ENCODE measurements at places on chromosomes 6 and 20.

DNA sequence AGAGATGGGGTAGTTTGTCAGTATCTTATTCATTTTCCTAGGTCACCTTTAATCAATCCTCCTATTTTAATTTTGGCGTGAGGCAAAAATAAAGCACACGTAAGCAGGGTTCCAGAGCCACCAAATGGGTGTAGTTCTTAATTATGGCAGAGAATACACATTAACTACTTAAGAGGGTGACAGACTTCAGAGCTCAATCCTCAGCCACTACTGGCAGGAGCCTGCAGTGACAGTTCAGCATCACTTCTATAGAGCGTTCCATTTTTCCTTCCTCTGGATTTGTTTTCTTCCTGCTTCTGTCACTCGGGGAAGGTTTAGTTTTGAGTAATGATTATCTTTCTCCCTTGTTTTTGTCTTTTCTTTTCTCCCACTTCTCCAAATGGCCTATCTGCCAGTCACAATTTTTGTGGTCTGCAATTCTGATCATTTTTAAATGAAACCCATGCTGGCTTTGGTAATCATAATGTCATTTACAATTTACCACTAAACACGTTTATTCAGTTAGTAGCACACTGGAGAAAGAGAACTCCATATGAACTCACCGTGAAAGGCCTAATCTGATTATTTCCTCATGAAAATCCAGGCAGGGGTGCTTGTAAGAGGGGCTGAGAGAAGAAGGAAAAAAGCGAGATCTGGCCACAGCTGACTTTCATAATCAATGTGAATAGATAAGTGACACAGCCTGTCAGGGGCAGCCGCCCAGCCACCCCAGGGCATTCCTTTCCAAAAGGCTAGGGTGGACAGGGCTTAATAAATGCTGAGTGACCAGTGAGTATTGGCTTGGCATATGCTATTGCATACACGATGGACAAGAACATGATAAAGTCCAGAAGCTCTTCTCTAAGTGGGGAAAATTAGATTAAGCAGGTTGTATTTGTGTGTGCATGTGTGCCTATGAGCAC, 412.1 kb downstream of the PKHD1 start:
- H3K27ac ChIP-seq = no peak overlapping the region
- H3K4me1 ChIP-seq = peaks cover 8% of the 10 kb centered on the region
- H3K27me3 ChIP-seq = no peaks in the 10 kb centered on the region
- H3K4me3 ChIP-seq = no peak overlapping the region
- no peaks in the 10 kb centered on the region for H3K36me3 ChIP-seq

DNA sequence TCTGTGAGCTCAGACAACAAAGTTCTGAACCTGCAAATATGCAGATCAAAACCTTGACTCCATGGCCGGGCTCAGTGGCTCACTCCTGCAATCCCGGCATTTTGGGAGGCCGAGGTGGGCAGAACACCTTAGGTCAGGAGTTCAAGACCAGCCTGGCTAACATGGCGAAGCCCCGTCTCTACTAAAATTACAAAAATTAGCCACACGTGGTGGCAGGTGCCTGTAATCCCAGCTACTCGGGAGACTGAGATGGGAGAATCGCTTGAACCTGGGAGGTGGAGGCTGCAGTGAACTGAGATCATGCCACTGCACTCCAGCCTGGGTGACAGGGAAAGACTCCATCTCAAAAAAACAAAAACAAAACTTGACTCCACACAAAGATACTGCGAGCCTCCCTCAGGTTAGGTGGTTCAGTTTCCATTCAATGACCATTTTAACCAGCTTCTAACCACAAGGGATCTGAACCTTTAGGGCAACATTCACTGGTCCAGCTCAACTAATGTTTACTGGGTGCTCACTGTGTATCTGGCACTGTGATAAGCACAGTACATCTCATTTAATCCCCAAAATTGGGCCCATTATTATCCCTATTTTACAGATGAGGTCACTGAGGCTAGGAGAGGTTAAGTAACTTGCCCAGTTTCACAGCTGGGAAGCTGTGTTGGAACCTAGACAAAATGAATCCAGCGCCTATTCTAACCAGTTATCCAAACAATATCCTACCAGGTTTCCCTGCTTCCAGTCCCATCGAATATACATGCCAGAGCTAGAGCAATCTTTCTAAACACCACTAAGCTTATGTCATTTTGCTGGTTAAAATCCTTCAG, 1.8 kb downstream of the SNRPB start:
- H3K4me3 ChIP-seq = no peak overlapping the region
- peaks cover 35% of the 10 kb centered on the region for H3K36me3 ChIP-seq
- H3K27me3 ChIP-seq = no peaks in the 10 kb centered on the region
- H3K4me1 ChIP-seq = peaks cover 4% of the 10 kb centered on the region
- no peak for DNase-seq

DNA sequence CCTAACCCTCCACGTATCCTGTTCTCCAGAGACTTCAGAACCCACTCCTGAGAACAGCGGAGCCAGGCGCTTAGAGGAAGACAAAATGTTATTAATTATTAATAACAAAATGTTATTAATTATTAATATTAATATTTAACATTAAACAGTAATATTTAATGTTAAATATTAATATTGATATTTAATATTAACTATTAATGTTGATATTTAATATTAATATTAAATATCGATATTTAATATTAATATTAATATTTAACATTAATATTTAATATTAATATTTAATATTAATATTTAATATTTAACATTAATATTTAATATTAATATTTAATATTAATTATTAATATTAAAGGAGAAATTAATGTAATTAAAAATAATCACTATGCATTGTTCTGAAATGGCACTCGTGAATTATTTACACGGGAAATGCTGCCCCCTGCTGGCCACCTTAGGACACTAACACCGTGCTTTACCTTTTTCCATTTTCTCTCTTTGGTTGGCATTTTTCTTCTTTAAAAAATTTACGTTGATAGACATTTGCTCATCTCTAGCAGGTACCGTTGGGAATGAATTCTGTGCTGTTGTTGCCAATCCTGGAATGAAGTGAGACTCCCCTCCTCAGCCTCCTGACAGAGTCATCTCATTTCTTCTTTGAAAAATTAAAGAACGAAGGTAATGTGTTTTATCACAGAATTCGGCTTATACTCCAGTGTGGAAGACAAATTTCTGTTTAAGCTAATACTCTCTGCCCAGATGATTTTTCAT, 7.5 kb upstream of the GGTLC1 start:
- H3K27ac ChIP-seq = no peak overlapping the region
- H3K4me1 ChIP-seq = no peaks in the 10 kb centered on the region
- peaks cover 3% of the 10 kb centered on the region for H3K27me3 ChIP-seq
- H3K36me3 ChIP-seq = no peaks in the 10 kb centered on the region
- peak; percentile 72 for DNase-seq

- DNase-seq = no peak
- no peaks in the 10 kb centered on the region for H3K27me3 ChIP-seq
Measured at GRCh38 chr6:48912503-48912902, 550.5 kb downstream of the MMUT start.

- H3K27me3 ChIP-seq = no peaks in the 10 kb centered on the region
- no peak overlapping the region for H3K27ac ChIP-seq
- H3K36me3 ChIP-seq = no peaks in the 10 kb centered on the region
- H3K4me1 ChIP-seq = no peaks in the 10 kb centered on the region
Measured at GRCh38 chr6:143592335-143592734, 80.8 kb upstream of the FUCA2 start.

- H3K27ac ChIP-seq = no peak overlapping the region
- no peak overlapping the region for H3K4me3 ChIP-seq
- no peaks in the 10 kb centered on the region for H3K36me3 ChIP-seq
- DNase-seq = no peak
Measured at GRCh38 chr6:150272976-150273315, 95.9 kb upstream of the IYD start.

DNA sequence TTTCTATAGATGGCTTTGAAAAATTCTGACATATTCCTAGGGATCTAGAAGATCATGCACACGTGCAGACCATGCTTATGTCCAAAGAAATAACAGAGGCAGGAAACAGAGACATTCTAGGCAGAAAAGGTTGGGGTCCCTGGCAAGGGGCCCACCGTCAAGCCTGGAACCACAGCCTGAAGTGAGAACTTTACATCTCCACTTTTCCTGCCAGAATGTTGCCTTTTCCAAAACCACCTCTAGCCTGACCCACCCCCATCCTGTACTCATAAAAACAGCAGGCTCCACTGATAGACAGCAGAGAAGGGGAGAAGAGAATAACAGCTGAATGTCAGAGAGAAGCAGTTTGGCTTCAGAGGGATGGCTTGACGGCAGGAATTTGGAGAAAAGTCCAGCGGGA, 257.3 kb upstream of the NT5E start:
- DNase-seq = no peak
- H3K36me3 ChIP-seq = no peaks in the 10 kb centered on the region
- no peaks in the 10 kb centered on the region for H3K4me1 ChIP-seq
- no peak overlapping the region for H3K27ac ChIP-seq
- no peaks in the 10 kb centered on the region for H3K27me3 ChIP-seq

DNA sequence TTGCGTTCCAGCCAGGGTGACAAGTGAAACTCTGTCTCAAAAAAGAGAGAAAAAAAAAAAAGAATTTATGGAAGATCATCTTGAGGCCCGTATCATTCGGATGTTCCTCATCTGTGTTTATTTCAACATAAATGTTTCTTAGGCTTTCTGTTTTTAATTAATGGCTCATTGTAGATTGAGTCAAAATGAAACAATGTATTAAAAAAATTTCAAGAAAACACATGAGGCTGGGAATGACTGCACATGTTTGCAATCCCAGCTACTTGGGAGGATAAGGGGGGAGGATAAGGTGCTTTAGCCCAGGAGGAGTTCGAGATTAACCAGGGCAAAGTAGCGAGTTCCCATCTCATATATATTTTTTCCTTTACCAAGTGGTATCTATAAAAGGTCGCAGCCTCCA, 47.3 kb downstream of the ITCH start:
- H3K4me3 ChIP-seq = no peak overlapping the region
- no peak overlapping the region for H3K27ac ChIP-seq
- no peak for DNase-seq
- no peaks in the 10 kb centered on the region for H3K27me3 ChIP-seq
- peaks cover 3% of the 10 kb centered on the region for H3K36me3 ChIP-seq

GRCh38 chr6:163460307-163460782, 45.8 kb downstream of the QKI start:
- no peak for DNase-seq
- no peaks in the 10 kb centered on the region for H3K27me3 ChIP-seq
- H3K4me3 ChIP-seq = peak overlapping the region; percentile 55
- H3K4me1 ChIP-seq = peaks cover 12% of the 10 kb centered on the region

GRCh38 chr20:9110365-9110764, 41.5 kb downstream of the PLCB4 start:
- no peaks in the 10 kb centered on the region for H3K4me1 ChIP-seq
- H3K27ac ChIP-seq = no peak overlapping the region
- no peak for DNase-seq
- no peak overlapping the region for H3K4me3 ChIP-seq

GRCh38 chr20:52975029-52975732, 3.0 kb downstream of the TSHZ2 start:
- peaks cover 3% of the 10 kb centered on the region for H3K4me1 ChIP-seq
- H3K36me3 ChIP-seq = no peaks in the 10 kb centered on the region
- no peaks in the 10 kb centered on the region for H3K27me3 ChIP-seq
- no peak for DNase-seq
- peak overlapping the region; percentile 77 for H3K4me3 ChIP-seq

GRCh38 chr6:45192556-45192955, 135.6 kb upstream of the RUNX2 start:
- no peaks in the 10 kb centered on the region for H3K36me3 ChIP-seq
- H3K4me1 ChIP-seq = no peaks in the 10 kb centered on the region
- no peaks in the 10 kb centered on the region for H3K27me3 ChIP-seq
- DNase-seq = no peak

GRCh38 chr6:139649732-139650131, 275.3 kb upstream of the CITED2 start:
- no peak overlapping the region for H3K27ac ChIP-seq
- no peak overlapping the region for H3K4me3 ChIP-seq
- peaks cover 8% of the 10 kb centered on the region for H3K4me1 ChIP-seq
- DNase-seq = no peak
- no peaks in the 10 kb centered on the region for H3K27me3 ChIP-seq

DNA sequence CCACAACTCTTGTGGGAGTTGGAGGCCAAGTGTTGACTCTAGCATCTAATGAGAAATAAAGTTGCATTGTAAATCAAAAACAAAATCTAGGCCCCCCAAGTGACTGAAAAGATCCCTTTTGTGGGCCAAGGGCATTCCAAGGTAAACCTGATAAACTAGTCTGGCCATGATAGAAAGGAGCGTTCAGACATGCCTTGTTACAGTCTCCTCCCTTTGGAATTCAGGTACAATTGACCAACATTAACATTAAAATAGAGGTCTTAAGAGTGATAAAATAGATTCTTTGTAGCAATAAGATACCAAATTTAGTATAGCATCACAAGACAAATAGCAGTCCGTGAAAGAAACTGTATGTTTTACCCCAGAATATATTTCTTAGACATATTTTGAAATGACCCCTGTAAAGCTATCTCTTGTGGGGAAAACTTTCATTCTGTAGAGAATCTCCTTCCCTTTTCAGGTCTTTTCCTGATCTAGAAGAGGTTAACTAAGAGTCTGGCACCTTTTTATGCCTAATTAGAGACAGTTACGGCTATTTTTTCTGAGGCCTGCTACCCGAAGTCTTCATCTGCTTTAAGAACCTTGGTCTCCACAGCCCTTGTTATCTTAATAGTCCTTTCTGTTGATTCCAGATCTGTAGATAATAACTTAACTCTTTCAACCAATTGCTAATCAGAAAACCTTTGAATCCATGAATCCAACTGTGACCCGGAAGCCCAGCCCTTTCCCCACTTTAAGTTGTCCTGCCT, 495.4 kb upstream of the MMS22L start:
- no peak overlapping the region for H3K4me3 ChIP-seq
- no peak for DNase-seq
- no peaks in the 10 kb centered on the region for H3K27me3 ChIP-seq
- H3K27ac ChIP-seq = no peak overlapping the region
- H3K36me3 ChIP-seq = no peaks in the 10 kb centered on the region

DNA sequence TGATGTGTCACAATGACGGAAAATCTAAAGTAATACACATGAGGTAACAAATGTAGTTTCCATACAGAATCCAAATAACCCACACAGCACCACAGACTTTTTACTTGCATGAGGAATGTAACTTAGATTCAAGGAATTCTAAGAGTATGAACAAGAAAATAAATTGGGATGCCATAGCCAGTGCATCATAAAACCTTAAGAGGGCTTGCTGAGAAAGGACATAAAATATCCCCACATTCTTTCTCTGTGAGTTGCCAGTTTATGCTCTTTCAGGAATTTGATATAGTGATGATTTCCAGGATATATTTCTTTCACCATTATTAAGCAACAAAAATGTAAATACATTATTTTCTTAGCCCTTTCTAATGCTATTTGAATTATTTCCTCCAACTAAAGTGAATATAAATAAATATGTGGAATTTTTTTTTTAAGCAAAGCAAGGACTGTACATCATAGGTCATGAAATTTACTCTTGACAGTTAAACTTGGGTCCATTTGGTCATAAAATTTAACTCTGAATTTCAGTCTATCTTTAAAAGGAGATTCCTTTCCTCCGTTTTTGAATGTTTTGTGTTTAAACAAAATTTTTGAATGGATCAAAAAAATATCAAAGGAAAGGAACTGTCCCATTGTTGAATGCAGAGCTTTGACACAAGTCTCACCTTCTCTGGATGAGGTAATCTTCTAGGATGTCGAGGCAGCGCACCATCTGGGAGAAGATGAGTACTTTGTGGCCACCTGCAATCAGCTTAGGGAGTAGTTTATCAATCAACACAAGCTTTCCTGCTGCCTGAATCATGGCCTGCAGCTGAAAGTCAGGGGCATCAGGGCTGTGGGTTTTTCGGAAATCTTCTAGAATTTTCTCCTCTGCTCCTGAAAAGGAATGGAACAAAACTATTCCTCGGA, 116.3 kb upstream of the EMILIN3 start:
- H3K27ac ChIP-seq = no peak overlapping the region
- H3K4me1 ChIP-seq = no peaks in the 10 kb centered on the region
- H3K4me3 ChIP-seq = no peak overlapping the region
- no peak for DNase-seq

All from liver (tissue), 10 donors.